Activated CD8-positive, alpha-beta memory T cell treated with anti-CD3 and anti-CD28 coated beads for 1 hour (primary cell): ENCODE measurements at places on chromosomes 5 and 9.

DNA sequence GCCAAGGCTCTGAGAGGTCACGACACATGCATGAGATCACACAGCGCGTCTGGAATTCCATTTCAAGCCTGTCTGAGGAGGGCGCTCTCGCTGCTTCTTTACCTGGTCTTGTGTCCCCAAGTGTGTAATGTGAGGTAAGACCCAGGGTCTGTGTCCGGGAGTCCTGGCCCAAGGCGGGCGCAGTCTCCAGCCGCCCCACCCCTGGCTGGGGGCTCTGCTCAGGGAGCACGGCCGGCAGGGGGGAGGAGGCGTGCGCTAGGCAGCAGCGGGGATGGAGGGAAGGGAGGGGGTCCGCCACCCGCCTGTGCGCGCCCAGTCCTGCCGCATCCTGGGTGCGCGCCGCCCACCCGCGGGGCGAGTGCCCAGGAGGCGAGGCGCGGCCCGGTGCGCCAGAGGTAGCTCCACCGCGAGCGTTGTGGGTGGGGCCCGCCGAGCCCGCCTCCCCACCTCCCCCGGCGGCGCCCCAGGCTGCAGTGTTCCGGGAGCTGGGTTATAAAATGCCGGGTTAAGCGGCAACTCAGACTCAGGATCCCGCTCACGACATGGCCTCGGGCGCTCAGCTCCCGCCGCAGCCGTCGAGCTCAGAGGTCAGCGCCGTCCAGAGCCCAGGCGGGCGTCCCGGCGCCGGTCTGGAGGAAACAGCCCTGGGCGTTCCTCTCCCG is at the start of gene CCNI2:
Gene CCNI2, plus strand, starts transcription at position 473 of the 662 bp plus-strand sequence. Its CDS starts 70 bp downstream, at position 543.
- peak; percentile 51 for DNase-seq

DNA sequence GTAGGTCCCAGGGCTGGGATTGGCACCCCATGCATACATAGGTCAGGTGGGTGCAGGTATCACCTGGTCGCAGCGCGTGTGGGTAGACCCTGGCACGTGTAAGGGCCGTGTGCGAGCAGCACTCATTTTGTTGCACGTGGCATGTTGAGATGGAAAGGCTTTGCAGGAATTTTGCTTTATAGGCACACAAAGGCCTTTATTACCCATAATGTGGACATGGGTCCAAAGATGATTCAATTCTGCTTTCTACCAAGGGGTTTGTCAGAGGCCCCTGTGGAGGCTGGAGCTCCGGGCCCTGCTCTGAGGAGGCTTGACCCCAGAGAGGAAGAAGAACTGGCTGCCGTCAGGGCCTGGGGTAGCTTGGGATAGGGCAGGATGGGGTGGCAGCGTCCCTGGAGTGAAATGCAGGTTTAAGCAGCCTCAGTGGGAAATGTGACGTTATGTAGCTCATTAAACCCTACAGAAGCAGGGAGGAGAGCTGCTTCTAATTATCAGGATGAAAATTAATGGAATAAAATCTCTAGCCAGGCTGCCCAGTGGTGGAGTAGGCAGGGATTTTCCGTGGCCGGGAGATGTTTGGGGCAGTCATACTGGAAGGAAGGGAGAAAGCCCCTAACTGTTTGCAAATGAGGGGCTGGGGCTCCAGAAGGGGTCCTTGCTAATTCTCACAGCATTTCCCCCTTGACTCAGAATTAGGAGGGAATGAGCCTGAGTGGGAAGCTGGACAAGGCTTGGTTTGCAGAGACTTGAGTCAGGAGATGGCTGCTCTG is 103.3 kb upstream of the PITX1 start:
- no peak for DNase-seq

GRCh38 chr5:68911840-68912690 is 181.7 kb upstream of the SLC30A5 start:
- no peak for DNase-seq

DNA sequence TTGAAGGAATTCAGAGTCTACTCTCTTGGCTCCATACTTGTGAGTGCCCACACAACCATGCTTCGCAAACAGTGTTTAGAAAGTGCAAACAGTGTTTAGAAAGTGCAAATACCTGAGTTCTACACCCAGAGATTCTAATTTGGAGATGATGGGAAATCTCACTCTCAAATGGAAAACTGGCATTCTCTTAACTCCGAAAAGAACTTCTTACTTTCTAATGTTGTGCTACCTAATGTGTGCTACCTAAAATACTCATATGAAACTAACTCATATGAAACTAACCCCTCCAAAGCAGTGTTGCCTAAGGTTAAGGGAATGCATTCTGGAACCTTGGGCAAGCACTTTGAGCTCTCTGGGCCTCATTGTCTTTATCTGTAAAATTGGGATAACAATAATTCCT is 55.5 kb upstream of the ZNF366 start:
- no peak for DNase-seq

GRCh38 chr5:83414601-83415000 is 56.9 kb upstream of the VCAN start:
- no peak for DNase-seq

GRCh38 chr9:11973011-11973410 is 720.2 kb upstream of the TYRP1 start:
- no peak for DNase-seq

GRCh38 chr9:36980148-36980974 is 53.7 kb downstream of the PAX5 start:
- DNase-seq, result no peak

DNA sequence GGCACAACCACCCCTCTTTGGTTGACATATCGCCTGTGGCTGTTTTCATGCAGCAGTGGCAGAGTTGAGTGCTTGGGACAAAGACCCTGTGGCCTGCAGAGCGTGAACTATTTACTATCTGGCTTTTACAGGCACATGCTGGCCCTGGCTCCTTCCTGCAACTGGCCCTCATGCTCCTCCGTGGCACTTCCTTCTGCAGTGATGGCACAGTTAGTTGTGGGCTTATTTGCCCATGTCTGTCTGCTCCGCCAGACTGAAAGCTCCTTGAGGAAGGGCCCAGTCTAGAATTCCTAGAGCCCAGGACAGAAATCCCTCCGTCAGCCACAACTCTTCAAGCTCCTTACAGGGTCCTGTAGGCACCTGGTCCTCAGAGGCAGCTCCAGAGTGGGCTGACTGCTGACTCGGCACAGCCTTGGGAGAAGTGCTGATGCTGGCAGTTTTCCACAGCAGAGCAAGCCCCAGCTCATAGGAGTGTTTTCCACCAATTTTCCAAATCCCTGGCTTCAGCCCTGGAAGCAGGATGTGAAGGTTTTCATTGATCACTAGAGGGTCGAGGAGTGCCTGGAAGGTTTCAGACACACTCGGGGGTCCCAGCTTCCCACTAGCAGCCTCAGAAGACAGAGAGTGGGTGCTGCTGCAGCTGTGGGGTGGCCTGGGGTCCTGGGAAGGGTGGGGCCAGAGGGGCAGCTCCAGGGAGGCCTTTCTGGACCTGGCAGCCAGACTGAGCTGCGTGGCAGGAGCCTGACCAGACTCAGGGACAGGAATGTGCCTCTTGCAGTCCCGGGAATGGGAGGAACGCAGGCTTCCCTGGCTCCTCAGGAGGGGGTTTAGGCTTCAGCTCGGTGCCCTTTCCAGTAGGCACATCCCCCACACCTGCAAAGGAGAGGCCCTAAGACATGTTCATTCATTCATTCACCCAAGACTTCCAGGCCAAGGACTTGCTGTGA is 56.5 kb upstream of the ANGPTL2 start:
- DNase-seq, result no peak

DNA sequence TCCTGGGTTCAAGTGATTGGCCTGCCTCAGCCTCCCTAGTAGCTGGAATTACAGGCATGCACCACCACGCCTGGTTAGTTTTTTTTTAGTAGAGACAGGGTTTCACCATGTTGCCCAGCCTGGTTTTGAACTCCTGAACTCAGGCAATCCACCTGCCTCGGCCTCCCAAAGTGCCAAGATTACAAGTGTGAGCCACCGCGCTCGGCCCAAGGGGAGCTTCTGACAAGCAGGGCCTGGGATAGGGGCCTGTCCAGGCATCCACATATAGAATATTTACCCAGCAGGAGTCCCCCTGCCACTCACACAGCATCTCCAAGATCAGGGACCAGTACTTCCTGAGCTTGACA is 10.1 kb downstream of the IRF1 start:
- no peak for DNase-seq

DNA sequence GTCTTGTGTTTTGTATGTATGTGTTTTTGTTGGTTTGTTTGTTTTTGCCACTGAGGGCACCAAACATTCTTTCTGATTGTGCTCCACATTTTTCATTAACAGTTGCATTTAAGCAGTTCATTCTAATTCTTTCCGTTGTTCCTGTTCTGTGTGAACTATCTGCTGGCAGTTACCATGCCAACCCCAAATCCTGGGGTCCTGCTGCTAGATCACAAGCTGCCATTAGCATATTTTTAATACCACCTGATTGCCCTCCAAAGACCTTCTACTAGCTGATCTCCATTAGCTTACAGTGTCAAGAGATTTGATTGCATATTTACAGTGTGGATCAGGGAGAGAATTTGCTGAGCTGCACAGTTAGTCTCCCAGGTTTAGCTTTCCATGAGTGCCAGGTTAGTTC is 40.6 kb upstream of the STARD4 start:
- no peak for DNase-seq

- DNase-seq, result no peak
Measured at GRCh38 chr5:142636093-142636492, 49.8 kb downstream of the FGF1 start.

DNA sequence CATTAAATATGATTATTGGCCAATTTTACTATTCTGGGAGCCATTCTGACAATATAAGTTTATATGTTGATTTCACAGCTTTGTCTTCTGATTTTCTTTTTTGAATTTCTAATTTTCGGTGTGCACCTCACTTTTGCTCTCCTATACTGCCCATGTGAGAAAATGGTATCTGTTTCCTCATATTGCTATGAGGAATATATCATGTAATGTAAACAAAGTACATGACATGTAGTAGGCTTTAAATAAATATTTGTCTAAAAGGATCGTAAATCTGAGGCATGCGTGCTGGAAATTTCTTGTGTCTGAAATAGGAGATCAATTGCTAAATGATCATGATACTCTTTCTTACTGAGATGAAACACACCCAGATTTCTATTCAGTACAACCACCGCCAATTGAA is 119.9 kb downstream of the ZDHHC21 start:
- DNase-seq, result no peak
